ENCODE measurements at places on chromosomes 6 and 20.

- no peak for DNase-seq
Observed at GRCh38 chr20:46520976-46521579, 7.7 kb upstream of the ZNF334 start.

- DNase-seq = no peak
Observed at GRCh38 chr20:62405981-62406513, 1.0 kb downstream of the CABLES2 start.

DNA sequence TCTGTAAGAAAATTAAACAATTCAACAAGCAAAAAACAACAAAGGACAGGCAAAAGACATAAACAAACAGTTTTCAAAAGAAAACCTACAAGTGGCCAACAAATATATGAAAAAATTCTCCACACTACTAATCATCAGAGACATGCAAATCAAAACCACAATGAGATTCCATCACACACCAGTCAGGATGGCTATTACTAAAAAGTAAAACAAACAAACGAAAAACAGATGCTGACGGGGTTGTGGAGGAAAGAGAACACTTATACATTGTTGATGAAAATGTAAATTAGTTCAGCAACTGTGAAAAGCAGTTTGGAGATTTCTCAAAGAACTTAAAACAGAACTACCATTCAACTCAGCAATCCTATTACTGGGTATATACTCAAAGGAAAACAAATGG is 537.6 kb downstream of the HDGFL1 start:
- no peak for DNase-seq

GRCh38 chr20:9441948-9442347 is 72.4 kb upstream of the LAMP5 start:
- no peak for DNase-seq

- no peak for DNase-seq
Observed at GRCh38 chr6:15417811-15418210, 171.9 kb downstream of the JARID2 start.

GRCh38 chr20:57451795-57452661 is 60.8 kb downstream of the RBM38 start:
- no peak for DNase-seq

- DNase-seq = no peak
Observed at GRCh38 chr20:63280929-63281545, 8.4 kb downstream of the ARFGAP1 start.

GRCh38 chr6:4928426-4928825 is 75.4 kb downstream of the RPP40 start:
- DNase-seq = no peak

DNA sequence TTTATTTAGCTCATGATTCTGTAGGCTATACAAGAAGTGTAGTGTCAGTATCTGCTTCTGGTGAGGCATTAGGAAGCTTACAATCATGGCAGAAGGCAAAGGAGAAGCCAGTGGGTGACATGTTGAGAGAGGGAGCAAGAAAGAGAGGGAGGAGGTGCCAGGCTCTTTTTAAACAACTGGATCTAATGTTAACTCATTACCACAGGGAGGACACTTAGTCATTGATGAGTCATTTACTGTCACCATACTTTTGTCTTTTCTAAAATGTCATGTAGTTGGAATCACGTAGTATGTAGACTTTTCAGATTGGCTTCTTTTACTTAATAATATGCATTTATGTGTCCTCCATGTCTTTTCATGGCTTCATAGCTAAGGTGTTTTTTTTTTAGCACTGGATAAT is 58.1 kb downstream of the NUS1 start:
- DNase-seq = no peak

GRCh38 chr20:48215536-48215935 is 430.3 kb upstream of the SULF2 start:
- DNase-seq = no peak

GRCh38 chr6:13405961-13406477 is 77.7 kb upstream of the TBC1D7 start:
- DNase-seq = no peak

DNA sequence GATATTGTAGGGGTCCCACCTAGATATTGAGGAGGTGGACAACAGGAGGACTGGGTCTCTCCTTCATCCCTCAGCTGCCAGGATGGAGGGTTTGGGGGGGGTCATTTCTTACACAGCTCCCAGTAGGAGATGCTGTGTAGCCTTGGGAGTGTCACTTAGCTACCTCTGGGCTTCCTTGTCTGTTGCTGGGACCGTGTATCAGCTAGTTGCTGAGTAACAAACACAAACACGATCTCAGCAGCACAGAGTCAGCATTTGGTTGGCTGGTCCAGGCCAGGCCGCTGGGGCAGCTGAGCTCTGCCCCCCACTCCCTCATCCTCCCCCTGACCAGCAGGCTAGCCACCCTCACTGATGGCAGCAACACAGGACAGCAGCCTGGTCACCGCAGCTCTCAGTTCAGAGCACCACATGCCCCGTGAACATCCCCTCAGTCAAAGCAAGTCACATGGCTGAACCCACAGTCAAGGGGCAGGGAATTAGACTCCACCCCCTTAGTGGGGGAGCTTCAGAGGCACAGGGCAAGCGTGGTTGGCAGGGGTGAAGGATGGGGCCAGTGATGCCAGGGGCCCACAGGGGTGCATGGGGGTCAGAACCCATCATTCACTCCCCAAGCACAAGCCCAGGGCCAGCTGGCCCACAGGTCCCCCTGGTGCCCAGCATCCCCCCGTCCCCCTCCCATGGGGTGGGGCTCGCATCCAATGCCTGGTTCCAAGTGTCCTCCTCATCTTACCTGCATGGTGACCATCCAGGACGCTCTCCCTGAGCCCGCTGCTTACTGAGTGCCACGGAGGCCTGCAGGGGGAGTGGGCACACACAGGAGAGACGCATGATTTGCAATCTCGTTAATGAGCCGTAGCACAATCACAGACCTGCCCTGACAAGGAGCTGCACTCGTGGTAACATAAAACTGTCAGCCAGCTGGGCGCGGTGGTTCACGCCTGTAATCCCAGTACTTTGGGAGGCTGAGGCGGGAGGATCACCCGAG is 112.4 kb downstream of the TAF4 start:
- DNase-seq = no peak

DNA sequence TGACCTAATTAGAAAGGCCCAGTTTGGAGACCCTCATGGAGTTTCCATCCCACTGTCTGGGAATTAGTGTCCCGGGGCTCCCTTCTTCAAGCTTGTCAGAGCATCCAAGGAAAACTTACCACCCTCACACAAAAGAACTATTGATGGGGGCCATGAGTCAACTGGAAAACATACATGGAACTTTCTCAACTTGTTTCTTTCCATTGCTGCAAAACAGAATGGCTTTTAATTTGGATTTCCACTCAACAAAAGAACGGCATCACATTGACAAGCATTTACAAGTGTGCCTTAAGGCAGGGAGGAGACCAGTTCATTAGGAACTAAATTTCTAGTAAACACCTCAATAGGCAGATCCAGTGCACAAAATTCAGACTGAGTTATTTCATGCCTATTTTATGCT is 289.1 kb upstream of the PREP start:
- no peak for DNase-seq

GRCh38 chr6:87772597-87773530 is 70.8 kb upstream of the AKIRIN2 start:
- no peak for DNase-seq

GRCh38 chr6:150899231-150899630 is 33.7 kb downstream of the MTHFD1L start:
- no peak for DNase-seq

DNA sequence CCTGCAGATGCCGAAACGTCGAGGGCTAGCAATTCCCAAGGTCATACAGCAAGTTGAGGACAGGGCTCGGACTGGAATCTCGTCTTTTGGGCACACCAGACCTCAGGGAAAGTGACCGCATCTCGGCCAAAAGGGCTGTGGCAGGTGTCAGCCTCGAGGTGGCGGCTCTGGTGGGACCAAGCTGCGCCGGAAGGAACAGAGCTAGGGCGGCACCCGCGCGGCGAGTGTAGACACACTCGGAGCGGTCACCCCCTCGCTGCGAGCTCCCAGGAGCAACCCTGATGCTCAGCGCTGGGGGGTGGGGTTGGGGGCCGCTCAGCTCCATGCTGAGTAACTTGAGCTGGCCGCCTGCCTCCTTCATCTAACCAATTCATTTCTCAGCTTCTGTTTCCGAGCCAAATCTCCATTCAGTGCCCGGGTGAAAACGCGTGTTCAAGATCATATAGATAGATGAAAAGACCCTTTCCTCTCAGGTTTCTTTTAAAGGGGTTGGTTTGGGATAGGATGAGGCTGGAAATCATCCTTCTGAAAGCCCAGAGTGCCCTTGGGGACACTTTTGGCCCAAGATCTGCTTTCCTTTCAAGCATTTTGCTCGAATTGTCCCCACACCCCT is 2.2 kb upstream of the TUBB2B start:
- DNase-seq = no peak

- no peak for DNase-seq
Observed at GRCh38 chr6:134425513-134425912, 107.6 kb upstream of the SGK1 start.

- DNase-seq = no peak
Observed at GRCh38 chr6:163714179-163714578, 299.7 kb downstream of the QKI start.

DNA sequence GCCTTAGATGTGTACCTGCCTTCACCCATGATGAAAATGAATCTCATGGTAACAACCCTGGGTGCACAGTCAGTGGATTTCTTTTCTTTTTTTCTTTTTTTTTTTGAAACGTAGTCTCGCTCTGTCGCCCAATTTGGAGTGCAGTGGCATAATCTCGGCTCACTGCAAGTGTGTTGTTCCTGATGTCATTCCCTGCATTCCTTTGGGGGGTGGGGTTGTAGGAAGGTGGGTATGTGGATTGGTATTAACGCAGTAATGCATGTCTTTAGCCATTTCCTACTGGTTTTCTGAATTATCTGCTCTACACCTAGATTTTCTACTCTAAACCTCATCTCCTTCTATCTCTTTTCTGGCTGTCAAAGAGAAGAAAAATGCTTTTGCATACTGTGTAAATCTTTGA is 146.6 kb downstream of the RNF144B start:
- no peak for DNase-seq

DNA sequence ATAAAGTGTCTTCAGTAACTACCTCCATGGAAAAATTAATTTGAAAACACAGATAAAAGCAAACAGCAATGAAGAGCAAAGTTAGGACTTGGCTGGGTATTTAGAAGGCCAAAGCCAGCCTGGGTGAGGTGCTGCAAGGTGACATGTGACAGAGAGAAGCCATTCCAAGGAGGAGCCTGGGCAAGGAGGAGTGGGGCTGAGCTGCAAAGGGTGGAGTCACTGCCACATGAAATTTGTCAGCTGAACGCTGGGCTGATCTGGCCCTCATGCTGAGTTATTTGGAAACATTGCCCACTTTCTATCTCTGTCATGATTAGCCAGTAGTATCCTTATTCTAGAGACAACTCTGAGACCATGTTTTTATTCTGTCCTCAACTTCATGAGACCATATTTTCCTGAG is 76.3 kb downstream of the PERP start:
- no peak for DNase-seq

DNA sequence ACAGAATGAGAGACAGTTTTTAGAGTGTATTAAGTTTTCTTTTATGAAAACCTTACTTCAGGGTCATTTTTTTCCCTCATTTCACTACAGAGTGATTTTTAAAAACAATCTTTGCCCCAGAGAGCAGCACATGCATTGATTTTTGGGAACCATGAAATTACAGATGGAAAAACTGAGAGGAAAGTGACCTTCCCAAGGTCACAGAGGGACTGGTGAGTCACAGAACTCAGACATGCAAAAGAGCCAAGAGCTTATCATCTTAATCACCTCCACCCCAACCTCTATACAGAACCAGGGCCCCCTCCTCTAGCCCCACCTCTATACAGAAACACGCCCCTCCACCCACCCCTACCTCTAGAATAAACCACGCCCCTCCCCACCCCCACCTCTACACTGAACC is 10.7 kb downstream of the PXMP4 start:
- no peak for DNase-seq

DNA sequence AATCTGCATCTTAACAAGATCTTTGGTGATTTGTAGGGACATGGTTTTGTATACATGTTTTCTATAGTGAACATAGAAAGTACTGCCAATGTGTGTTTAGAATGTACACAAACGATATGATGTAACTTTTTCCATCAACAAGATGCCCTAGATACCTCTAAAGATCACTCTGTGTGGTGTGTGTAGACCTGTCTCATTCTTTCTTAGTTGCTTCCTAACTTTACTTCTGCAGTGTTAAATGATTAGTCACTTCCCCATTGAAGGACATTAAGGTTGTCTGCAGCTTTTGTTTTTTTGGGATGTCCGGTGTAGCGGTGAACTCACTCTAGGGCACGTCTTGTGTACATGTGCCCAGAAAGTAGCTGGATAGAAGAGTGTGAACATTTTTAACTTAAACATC is 35.9 kb downstream of the CDYL start:
- no peak for DNase-seq

DNA sequence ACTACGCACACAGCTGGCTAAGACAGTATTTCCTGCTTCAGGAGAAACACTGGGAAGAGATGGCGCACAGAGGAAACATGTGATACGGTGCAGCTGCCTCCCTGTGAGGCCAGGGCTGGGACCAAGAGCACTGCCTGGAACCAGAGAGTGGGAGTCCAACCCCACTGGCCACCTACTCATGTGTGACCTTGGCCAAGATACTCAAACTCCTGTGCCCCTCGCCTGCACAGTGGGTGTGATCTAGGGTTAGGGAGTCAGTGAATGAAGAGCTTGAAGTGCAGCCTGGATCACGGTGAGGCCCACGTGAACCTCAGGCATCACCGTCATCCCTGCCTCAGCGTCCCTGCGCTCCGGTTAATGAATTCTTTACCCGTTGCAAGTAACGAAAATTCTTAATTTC is 41.7 kb upstream of the MPC1 start:
- DNase-seq = no peak

DNA sequence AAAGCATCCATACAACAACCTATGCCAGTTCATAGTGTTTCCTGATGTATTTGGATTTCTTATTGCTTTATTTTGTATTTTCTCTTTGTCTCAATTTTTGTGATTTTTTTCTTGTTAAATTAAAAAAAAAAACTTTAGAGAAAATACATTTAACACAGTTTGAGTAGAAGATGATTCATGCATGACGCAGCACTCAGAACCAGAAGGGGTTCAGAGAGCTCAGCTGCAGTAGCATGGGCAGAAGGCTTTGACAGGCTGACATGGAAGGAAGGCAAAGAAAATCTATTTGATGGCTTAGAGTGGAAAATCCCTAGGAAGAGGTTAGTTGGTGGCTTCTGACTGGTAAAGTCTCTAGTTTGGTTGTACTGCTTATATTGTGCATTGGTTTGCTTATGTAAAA is 207.2 kb upstream of the STXBP5 start:
- no peak for DNase-seq

DNA sequence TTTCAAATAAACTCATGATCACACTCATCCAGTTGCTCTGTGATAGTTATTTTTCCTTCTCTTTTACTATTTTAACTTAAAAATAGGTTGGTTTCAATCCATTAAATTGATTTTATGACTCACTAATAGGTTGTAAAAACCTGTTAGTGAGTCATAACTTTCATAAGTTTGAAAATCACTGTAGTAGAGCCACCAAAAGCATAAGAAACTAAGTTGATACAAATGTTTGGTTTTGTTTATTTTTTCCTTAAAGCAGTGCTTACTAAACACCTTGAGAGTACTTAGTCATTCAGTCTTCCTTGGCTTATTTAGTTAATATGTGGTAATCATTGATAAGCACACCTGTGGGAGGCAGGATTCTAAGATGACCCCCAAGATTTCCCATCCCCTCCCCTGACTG is 312.1 kb upstream of the MAN1A1 start:
- no peak for DNase-seq

- no peak for DNase-seq
Observed at GRCh38 chr6:158165919-158166416, 2.1 kb downstream of the SERAC1 start.
